Inflammatory macrophage treated with lipopolysaccharide for 1 hour (primary cell): ENCODE measurements at places on chromosomes 16 and 17.

- no peak for DNase-seq
Observed at GRCh38 chr16:87559945-87560344, 42.4 kb upstream of the JPH3 start.

DNA sequence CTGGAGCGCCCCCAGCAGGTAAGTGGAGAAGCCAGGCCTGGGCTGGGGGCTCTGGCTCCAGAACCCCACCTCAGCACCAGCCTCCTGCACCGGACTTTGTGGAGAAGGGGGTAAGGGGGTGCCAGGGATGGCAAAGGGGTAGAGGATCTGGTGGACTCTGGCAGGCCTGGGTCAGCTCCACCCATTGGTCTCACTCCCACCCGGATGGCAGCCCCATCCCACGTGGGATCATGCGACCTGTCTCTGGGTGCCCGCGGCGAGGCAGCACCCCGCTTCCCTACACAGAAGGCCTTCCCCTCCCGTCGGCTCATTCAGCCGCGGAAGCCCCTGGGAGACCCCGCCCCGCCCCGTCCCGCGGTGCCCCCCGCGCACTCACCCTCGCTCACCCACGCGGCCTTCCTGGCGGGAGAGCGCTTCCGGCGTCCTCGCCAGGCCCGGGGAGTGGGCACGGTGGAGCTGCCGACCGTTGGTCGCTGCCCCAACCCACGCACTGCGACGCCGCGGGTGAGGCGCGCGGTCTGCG, 498 bp upstream of the PLEKHG4 start:
- DNase-seq = peak; percentile 64

DNA sequence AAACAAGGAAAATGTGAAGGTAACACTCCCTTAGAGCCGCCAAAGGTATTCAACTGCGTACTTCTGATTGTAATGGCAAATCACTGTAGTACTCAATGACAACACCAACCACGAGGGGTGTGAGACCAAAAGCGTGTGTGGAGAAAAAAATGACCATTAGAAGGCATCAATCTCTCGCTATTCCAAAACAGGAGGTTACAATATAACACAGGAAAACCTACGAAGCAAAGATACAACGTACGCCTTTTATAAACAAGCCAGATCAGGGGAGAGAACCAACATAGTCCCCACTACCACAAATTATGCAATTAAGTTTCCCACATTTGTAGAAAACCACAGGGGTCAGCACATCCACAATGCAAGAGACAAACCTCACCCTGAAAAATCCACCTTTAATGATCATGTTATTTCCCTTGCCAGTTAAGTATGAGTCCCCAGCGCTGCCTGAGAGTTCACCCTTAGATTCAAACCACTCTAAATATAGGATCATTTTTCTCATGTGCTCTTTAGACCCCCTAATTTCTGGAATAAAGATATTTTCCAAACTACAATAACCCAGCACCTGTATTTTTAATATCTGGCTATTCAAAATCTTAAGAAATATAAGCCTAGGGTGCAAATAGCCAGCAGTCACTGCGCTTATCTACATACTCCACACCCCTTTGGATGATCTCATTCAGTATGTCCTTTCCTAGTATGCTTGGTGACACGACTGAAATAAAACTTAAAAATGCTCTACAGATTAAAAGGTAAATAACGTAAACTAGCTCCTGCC, 12.4 kb downstream of the TEX14 start:
- DNase-seq = no peak

GRCh38 chr17:57649731-57650484, 95.2 kb downstream of the CCDC182 start:
- no peak for DNase-seq

DNA sequence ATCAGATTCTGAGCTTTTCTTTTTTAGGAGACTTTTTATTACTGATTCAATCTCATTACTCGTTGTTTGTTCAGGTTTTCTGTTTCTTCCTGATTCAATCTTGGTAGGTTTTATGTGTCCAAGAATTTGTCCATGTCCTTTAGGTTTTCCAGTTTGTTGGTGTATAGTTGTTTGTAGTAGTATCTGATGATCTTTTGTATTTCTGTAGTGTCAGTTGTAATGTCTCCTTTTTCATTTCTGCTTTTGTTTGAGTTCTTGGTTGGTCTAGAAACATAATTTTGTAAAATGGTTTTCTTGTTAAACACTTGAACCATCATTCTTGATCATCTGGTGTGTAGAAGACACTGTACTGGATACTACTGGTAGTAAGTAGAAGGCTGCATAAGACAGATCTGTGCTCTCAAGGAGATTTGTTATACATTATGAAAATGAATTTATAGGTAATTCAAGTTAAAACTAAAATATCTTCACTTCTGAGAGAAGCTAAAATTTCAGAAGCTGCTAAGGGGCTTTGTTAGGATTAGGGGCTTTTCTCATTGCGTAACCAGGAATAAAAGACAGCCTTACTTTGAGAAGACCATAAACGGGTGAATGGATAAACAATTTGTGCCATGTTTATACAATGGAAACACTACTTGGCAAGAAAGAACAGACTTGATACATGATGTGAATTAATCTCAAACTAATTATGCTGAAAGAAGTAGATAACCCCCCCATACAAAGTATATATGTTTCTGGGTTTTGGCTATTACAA, 44.0 kb downstream of the NSRP1 start:
- no peak for DNase-seq

- peak; percentile 92 for DNase-seq
Observed at GRCh38 chr17:65055708-65056638, 567 bp downstream of the GNA13 start.

DNA sequence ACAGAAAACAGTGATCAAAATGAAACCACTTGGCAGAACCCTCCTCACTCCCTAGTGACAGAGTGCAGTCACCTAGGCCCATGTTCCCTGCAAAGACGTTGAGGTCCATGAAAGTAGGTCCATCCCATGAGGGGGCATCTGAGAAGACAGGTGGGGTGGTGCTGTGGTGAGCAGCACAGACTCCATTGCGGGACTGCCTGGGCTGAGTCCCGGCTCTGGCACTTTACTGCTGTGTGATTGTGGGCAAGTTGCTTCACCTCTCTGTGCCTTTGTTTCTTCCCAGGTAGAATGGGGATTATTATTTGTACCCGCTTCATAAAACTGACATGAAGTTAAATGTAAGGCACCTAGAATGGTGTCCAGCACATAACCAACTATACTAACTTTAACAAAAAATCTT, 23.5 kb upstream of the RHOT1 start:
- no peak for DNase-seq

GRCh38 chr17:78609191-78609641, 32.0 kb upstream of the DNAH17 start:
- DNase-seq = no peak

GRCh38 chr16:31132303-31132979, 3.1 kb downstream of the PRSS8 start:
- DNase-seq = no peak

- DNase-seq = no peak
Observed at GRCh38 chr16:88415381-88415705, 32.6 kb downstream of the ZNF469 start.

- no peak for DNase-seq
Observed at GRCh38 chr16:50372611-50373344, 4.0 kb upstream of the BRD7 start.

GRCh38 chr17:69809331-69809730, 265.7 kb upstream of the KCNJ16 start:
- no peak for DNase-seq

GRCh38 chr17:44906763-44907728, 7.8 kb upstream of the EFTUD2 start:
- no peak for DNase-seq

DNA sequence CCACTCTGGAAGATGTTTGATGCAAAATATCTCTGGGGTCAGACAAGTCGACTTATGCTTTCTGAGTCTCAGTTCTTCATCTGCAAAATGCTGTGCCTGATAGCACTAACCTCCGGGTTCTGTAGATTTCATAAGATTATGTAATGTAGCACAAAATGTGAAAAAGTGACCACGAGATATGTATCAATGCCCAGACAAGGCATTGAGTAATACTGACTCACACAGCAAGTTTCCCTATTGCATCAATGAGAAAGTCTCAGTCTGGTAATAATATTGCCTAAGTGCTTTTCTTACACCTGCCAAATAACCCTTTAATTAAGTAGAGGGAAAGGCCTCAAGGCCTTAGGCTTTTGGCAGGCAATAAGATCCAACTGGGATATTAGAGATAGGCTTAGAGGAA, 41.4 kb upstream of the MMP2 start:
- DNase-seq = peak; percentile 97

- no peak for DNase-seq
Observed at GRCh38 chr17:82092094-82092586, 5.9 kb downstream of the FASN start.

- no peak for DNase-seq
Observed at GRCh38 chr17:72640415-72641165, 451.9 kb downstream of the SLC39A11 start.

DNA sequence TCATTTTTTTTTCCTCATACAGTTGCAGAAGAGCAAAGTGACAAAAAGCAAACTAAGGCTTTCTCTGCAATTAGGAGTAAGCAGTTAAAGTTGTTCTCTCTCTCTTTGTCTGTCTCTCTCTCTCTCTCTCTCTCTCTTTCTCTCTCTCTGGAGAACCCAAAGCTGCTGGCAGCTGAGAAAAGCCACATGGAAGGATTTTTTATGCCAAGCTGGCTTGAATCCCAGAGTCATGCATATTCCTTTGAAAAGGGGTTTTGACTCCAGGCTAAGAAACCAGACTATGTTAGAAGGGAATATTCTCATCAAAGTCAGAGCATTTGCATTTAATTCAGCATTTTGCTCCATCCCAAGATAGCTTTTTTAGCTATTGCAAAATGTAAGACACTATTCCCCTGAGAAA, 1114.2 kb upstream of the GOT2 start:
- DNase-seq = no peak

- DNase-seq = peak; percentile 48
Observed at GRCh38 chr16:14132696-14133048, 61.6 kb downstream of the MRTFB start.

DNA sequence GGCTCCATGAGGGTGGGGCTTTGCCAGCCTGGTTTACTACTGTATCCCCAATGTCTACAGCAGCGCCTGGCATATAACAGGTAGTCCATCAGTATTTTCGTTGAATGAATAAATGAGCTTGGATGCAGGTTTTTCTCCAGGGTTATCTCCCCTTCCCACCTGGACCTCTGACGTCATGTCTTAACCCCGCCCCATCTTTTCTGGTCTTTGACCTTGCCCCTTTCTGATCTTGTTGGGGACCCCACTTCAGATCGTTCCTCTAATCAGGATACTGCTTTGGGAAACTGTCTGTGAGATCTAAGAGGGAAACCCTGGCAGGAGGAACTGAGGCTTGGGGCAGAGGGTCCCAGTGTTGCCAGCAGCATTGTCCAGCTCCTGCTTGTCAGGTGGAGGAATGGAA, 68.8 kb upstream of the GCSH start:
- DNase-seq = no peak
